Tracheal epithelial cell (primary cell): ENCODE measurements at places on chromosomes 2 and 18. TPM values are rescaled to one million over a fixed set of nuclear protein-coding genes. Genes with fewer than 3 reads are reported as not detected.

The STPG4 gene
- 0.24 TPM in 1 of 2 replicates, not detected in the other for total RNA-seq

The INHBB gene
- 0.21 and 0.24 TPM in 2 replicates for total RNA-seq

The CNRIP1 gene
- 0.96 TPM in 1 of 2 replicates, not detected in the other for total RNA-seq

The SPP2 gene
- total RNA-seq, result not detected in 2 replicates

The PRKAG3 gene
- total RNA-seq, result not detected in 2 replicates

The ALMS1 gene
- total RNA-seq, result 7.7 and 8.7 TPM in 2 replicates

The OR6B2 gene
- not detected in 2 replicates for total RNA-seq

The SERPINB13 gene
- 9.2 and 20.5 TPM in 2 replicates for total RNA-seq

The TUBA3E gene
- not detected in 2 replicates for total RNA-seq

The REG3A gene
- total RNA-seq, result not detected in 2 replicates

The CFC1 gene
- total RNA-seq, result not detected in 2 replicates

The NTSR2 gene
- not detected in 2 replicates for total RNA-seq

The TLX2 gene
- not detected in 2 replicates for total RNA-seq

The DPP10 gene
- not detected in 2 replicates for total RNA-seq

The KYNU gene
- total RNA-seq, result 41.1 and 77.8 TPM in 2 replicates

The GALR1 gene
- not detected in 2 replicates for total RNA-seq

The SULT1C2 gene
- total RNA-seq, result 0.21 and 0.72 TPM in 2 replicates

The UBXN2A gene
- 13.0 and 13.5 TPM in 2 replicates for total RNA-seq

The COLEC12 gene
- under 0.01 and 0.24 TPM in 2 replicates for total RNA-seq

The HOXD13 gene
- total RNA-seq, result not detected in 2 replicates

The TAF1B gene
- total RNA-seq, result 14.0 and 32.2 TPM in 2 replicates
